ENCODE measurements at places on chromosomes 2 and 18. TPM values are rescaled to one million over a fixed set of nuclear protein-coding genes. Genes with fewer than 3 reads are reported as not detected.

GRCh38 chr18:25247725-25248124, 104.2 kb downstream of the ZNF521 start:
- no peak for DNase-seq

GRCh38 chr2:168176402-168176801, 71.0 kb downstream of the STK39 start:
- DNase-seq, result no peak

DNA sequence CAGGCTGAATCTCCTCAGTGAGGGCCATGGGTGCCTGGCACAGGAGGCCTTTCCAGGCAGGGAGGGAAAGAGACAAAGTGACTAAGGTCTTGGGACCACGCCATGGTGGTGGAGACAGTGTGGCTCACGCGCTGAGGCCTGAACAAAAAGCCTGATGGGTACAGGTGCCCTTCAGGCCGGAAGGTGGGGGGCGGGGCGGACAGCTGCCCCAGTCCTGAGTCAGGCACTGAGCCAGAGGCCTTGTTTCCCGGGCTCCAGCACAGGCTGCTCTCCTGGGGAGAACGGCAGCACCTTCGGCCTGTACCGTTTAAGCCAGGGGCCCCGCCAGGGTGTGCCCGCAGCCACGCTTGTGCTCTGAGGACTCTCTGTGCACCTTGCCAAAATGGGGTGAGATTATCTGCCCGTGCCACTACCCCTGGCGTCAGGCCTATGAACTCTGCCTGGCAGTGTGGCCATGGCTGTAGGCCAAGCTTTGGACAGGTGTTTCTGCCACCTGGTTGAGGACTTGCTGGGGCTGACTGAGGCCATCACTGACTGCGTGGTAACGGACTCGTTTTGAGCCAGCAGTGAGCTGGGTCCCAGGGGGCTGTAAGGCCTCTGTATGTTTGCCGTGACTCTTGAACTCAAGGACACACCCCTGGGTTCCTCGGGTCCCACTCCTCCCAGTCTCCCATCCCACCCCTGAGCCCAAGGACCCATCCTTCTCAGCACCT, 31.7 kb upstream of the DNMT3A start:
- DNase-seq, result peak; percentile 56

DNA sequence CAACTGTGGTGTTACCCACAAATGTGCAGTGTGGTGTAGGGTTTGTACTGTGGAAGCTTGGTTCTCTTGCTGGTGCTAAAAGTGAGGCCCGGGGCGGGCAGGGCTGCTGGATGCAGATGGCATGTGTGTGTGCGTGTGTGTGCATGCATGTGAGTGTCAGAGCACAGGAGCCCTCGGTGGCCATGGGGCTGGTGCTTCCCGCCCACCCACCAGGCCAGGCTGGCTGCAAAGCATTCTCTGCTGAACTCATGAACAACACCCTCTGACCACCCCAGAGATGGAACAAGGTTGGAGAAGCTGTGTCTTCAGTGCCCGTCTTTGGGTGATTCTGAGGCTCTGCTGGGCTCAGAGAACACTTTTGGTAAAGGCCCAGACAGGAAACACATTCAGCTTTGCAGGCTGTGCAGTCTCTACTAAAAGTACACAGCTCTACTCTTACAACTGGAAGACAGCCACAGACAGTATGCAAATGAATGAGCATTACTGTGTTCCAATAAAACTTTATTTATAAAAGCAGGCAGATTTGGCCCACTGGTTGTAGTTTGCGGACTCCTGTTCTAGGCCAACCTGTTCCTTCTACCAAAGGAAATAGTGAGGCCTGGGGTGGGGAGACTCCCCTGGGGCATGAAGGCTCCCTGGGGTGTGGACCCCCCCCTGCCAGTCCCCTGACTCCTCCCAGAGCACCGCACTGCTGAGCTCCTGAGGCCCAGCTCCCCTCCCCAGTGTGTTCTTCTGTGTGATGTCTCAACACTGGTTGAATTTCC, 225.3 kb upstream of the HDAC4 start:
- no peak for DNase-seq

DNA sequence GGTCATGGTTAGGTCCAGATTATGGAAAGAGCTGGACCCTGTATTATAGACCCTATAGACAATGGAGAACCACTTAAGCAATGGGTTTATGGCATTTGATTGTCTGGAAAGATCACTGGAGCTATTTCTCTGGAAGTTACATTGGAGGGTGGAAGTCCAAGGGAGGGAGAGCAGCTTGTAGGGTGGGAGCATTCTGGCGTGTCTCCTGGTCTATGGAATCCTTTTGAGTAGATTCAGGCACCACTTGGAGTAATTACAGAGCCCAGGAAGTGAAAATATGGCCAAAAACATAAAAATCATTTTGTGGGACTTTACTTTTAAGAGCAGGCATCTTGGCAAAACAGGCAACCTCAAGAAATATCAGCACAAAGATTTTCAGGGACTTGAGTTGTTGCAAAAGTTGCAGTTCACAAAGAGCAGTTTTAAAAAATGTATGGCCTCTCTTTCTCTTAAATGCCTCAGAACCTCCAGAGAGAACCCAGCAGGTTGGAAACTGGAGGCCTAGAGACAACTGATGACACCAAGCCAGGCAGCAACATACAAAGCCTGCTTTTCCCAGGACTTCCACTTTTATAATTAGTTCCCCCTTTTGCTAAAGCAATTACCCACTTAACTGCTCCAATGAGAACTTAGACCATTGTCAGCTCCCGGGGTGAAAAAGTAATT, 331.0 kb downstream of the MYCN start:
- no peak for DNase-seq

DNA sequence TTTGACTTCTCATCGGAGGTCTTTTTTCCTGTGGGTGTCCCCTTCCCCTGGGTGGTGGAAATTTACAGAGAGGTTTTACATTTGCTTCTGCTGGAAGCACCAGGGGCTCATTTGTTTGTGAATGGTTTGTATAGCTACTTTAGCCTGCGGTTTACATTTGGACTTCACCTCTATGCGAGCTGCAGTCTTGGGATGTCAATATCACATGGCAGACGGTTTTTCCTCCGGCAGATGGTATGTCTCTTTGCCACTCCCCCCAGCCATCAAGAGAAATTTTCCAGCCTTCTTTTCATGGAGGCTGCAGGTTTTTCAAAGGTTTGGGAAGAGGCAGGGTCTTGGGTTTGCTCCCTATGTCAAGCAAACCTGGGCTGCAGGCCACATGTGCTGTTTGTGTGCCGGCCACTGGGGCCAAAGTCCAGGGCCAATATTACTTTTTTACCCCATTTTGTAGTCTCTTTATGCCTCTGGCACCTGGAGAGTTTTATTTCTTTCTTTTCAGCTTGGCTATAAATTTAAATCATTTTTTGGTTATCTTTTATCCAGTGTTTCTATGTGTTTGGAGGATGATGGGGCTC, 23.9 kb upstream of the BOD1L2 start:
- DNase-seq, result no peak

GRCh38 chr2:200585340-200585729, 479 bp upstream of the AOX1 start:
- DNase-seq, result no peak

NDUFV2 gene
- 533 TPM for total RNA-seq

MOCOS gene
- total RNA-seq, result 0.38 TPM

PFN4 gene
- total RNA-seq, result 0.32 TPM

C1GALT1C1L gene
- total RNA-seq, result 0.62 TPM

SKOR2 gene
- total RNA-seq, result not detected

CHST10 gene
- 10.5 TPM for total RNA-seq

CRYBA2 gene
- total RNA-seq, result not detected

AQP12A gene
- total RNA-seq, result not detected

Data from Right ventricle myocardium inferior (tissue), 1 donor.